ENCODE measurements at places on chromosomes 16 and 17.

- no peak for DNase-seq
Observed at GRCh38 chr16:2692948-2693651, 10.8 kb downstream of the KCTD5 start.

DNA sequence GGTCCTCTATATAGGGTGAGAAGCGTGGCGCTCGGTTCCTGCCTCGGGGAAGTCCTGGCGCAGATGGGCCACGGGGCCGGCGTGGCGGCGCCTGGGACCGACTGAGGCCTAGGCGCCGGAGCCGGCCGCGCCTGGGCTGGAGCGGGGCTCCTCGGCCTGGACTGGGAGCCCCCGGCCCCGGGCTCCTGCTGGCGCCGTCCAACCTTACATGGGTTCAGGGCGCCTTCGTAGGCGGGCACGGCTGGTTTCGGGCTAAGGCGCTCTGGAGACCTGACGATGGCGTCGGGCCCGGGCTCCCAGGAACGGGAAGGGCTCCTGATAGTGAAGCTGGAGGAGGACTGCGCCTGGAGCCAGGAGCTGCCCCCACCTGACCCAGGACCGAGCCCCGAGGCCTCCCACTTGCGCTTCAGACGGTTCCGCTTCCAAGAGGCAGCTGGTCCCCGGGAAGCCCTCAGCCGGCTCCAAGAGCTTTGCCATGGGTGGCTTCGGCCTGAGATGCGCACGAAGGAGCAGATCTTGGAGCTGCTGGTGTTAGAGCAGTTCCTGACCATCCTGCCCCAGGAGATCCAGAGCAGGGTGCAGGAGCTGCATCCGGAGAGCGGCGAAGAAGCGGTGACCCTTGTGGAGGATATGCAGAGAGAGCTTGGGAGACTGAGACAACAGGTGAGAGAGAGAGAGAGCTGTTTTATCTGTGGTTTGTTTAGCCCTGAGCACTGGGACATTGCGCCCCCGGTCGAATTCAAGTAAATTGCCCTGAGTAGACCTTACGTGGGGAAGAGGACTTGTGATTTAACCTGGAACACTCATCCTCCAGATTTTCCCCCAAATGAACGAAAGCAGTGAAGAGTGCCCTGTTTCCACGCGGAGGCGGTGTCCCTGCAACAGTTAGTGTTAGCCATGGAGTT, 504 bp downstream of the ZNF263 start:
- DNase-seq, result no peak

DNA sequence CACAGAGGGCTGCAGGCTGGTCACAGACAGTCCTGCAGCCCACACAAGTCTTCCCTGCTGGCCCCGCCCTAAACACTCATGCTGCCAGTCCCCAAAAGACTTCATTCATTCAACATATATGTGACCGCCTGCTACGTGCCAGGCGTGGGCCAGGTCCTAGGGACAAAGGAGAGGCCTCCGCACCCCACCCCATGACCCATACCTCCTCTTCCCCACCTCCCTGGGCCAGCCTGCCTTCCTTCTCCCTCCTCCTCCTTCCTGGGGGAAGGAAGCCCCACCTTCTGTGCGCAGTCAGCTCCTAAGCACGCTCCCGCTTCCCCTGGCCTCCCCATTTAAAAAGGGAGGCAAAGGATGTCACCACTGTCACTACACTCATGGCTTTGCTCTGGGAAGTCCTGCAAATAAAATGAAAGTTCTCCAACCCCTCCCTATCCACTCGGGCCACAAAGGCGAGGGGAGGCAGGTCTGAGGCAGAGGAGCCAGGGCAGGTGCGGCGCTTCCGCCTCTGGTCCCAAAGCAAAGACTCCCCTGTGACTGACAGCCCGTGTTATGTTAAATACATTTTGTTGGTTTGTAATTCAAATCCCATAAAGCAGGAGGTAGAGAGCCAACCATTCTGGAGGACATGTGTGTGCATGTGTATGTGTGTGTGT, 9.0 kb downstream of the DNAAF8 start:
- no peak for DNase-seq

GRCh38 chr17:43979011-43979410, 25.3 kb upstream of the PYY start:
- DNase-seq, result no peak

- DNase-seq, result no peak
Observed at GRCh38 chr16:54026456-54026855, 260.1 kb downstream of the IRX3 start.
